Left hindlimb (tissue), 1 donor: ENCODE measurements at places on chromosomes 1 and 21.

- DNase-seq: no peak
Observed at GRCh38 chr1:76033800-76034475, 40.6 kb upstream of the ST6GALNAC3 start.

DNA sequence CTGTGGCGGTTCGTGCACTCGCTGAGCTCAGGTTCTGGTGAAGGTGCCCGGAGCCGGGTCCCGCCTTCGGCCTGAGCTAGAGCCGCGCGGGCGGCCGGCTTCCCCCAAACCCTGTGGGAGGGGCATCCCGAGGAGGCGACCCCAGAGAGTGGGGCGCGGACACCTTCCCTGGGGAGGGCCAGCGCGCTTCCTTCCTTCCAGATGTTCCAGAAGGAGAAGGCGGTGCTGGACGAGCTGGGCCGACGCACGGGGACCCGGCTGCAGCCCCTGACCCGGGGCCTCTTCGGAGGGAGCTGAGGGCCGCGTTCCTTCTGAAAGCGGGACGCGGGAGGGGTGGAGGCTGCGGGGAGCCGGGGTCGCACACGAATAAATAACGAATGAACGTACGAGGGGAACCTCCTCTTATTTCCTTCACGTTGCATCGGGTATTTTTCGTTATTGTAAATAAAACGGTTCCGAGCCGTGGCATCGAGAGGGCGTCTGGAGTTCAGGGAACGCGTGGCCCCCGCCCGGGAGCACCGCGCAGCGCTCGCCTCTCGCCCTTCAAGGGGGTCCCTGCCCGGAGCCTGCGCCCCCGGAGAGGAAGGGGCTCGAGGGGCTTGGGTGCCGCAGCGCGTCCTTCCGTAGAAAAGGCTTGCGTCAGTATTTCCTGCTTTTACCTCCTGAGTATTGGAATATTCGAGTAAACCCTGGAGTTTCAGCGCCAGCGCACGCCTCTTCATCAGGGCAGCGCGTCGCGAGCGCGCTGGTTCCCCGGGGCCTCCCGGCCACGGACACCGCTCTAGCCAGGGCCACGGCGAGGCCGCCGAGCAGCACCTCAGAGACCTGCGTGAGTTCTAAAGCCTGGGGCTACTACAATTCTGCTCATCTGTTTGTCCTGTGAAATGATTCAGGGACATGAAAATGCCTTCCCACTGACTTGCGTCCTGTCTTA is 11.5 kb downstream of the YBEY start:
- peak; percentile 59 for DNase-seq

DNA sequence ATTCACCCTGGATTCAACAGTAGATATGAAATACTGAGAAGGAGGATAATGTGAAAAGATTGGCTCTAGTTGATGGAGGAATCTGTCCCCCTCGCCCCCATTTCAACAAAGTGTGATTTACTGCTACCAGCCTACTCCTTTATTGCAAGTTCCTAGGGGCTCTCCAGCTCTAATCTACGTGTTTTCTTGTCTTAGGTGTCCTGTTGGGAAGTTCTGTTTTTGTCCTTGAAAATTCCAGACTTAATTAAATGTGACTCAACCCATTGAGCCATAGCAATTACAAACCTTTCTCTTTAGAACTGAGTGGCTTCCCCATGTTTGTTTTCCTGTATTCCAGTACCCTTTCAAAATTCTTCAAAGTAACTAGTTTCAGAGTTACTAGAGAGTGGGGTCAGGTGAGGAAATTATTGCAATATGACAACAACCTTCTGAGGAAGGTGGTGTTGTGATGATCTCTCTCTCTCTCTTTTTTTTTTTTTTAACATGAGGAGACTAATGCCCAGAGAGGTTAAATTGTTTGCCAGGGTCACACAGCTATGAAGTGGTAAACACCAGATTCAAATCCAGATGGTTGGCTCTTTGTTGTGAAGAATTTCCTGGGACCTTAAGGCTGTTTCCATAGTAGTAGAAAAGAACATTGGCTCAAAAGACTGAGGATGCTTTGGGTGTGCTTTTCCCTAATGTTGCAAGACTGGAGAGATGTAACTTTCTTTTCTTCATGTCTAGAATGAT is 3.5 kb downstream of the RGL1 start:
- DNase-seq: no peak

DNA sequence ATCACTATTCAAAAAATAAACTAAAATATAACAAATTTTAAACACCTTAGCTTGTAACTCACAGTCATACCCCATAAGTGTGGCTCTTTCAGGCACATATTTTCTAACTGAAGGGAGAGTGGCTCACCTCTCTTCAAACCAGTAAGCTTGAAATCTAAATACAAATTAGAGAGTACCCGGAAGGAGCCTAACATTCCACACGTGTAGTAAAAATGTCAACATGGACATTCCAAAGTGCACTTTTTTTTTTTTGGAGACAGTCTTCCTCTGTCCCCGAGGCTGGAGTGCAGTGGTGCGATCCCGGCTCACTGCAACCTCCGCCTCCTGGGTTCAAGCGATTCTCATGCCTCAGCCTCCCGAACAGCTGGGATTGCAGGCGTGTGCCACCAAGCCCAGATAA is 275.6 kb upstream of the ADGRL2 start:
- DNase-seq: no peak

DNA sequence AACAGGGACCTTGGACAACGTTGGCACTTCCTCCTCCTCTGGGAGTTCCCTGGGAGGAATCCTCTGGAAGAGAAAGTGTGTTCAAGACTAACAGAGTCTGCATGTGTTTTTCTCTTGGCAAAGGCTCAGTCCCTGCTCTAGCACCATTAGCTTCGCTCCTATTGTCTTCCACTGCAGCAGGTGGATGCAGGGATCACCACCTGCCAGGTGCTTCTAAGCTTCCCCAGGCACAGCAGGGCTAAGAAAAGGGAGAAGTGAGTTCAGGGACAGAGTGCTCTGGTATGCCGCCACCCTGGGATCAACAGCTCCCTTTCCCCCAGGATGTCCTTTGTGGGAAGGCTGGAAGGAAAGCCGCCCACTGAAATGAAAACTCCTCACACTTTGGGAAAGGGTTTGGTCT is 43.9 kb upstream of the IL20 start:
- no peak for DNase-seq

- no peak for DNase-seq
Observed at GRCh38 chr1:221567859-221568507, 173.9 kb downstream of the DUSP10 start.

DNA sequence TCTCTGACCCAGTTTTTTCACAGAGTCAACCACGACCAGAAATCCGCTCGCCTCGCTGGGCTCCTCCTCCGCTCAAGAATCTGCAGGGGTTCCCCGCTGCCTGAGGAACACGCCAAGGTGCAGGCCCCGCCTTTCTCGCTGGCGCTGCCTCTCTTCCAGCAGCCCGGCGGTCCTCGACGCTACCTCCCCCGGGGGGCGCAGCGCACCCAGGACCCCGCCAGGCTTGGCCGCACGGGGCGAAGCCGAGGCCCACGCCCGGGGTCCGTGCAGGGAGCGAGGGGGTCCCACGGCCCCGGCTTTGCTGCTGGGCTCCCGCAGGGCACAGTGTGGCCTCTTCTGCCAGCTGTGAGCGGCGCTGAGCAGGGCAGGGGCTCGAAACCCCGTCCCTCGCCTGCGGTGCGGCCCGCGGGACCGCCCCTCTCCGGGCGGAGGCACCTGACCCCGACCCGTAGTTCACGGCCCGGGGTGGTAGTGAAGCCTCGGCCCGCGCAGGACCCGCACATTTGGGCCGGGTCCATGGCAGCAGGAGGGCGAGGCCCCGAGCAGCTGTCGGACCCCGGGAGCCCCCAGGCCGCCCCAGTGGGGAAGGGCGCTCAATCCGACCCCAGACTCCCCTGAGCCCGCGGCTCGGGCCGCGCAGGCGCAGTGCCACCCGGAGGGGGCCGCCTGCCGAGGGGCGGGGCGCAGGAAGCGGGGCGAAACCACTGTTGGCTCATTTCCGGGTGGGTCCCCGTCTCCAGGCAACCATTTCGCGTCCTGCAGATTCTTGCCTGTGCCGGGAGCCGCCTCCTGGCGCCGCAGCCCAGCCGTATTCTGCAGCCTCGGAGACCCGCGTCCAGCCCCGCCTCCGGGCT is 10.0 kb upstream of the MMEL1 start:
- DNase-seq: peak; percentile 95

DNA sequence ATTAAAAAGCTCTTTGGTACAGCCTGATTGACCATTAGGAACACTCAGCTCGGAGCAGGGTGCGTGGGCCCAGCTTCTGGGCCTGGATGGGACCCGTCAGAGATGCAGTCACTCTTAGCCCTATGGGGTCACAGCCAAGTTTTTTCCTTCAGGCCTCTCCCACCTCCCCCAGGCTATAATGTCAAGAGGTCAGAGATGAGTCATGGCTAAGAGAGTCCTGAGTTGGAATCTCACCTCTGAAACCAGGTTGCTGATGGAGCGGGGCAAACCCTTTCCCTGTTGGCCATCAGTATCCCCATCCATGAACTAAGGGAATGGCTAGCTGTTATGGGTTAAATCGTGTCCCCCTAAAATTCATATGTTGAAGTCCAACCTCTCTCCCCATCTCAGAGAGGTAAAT is 195.9 kb upstream of the POU3F1 start:
- DNase-seq: no peak

- no peak for DNase-seq
Observed at GRCh38 chr1:201889090-201889968, 631 bp downstream of the SHISA4 start.

DNA sequence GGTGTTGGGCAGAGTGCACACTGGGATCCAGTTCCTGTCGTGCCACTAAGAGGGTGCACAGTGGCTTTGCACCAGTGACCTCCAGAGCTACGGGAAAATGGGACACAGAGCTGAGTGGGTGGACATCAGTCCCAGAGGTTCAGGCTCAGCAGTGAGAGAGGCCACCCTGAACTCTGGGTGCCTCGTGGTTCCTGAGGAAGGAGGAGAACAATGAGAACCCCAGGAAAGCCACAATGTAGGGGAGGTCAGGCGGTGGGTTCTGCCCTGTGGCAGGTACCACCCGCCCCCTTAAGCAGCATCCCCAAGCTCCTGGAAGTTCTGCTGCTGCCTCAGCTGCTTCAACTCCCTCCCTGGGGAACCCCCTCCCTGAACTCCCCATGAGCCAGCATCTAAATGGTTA is 112.2 kb downstream of the GRIK3 start:
- DNase-seq: no peak

- DNase-seq: no peak
Observed at GRCh38 chr1:231186356-231187115, 24.7 kb downstream of the TRIM67 start.

DNA sequence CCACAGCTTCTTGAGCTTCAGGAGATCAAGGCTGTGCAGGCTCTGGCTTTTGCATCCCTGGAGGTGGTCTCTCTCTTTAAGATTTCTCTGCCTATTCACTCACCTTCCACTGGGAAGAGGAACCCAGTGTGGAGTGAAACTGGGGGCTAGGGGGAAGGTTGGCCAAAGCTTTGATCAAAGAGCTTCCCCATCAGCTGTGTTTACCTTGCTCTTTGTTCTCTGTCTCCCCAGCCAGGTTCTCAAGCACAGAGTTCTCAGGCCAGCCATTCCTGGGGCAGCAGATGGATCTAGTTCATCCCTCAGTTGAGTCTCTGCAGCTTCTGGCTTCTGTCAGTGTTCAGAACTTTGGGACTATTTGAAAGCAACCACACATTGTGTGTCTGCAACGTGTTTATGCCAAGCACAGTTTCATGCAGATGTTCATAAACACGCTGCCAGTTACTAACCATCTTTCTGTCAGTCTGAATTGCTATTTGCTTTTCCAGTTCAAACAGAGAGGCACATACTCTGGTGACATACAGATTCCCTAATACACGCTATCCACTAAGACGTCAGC is 17.2 kb upstream of the MRPS14 start:
- DNase-seq: no peak

GRCh38 chr1:18166929-18167328 is 59.3 kb downstream of the IGSF21 start:
- DNase-seq: no peak

DNA sequence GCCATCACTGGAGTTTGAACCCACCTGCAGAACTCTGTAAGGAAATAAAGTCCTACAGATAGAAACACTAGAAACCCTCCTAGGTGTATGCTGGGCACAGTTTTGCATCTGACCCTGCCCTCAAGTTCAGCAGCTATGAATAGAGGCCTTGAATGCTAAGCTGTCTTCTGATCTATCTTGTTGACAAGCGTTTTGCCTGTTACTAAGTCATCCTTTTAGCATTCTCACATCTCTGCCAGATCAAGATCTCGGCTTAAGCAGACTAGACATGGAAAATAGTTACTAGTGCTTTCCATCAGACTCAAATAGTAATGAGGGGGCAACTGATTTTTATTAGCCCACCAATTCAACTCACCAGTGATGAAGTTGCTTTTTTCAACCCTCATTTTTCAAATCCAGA is 10.5 kb downstream of the TBX15 start:
- no peak for DNase-seq
